ENCODE measurements at places on chromosomes 2 and 18.

- no peak for DNase-seq
Observed at GRCh38 chr2:105397953-105398335, 907 bp downstream of the FHL2 start.

- no peak for DNase-seq
Observed at GRCh38 chr2:219615894-219616293, 11.5 kb upstream of the SLC4A3 start.

- DNase-seq: no peak
Observed at GRCh38 chr2:134245340-134245984, 8.4 kb upstream of the MGAT5 start.

- no peak for DNase-seq
Observed at GRCh38 chr2:217806482-217806765, 196.4 kb downstream of the TNS1 start.

DNA sequence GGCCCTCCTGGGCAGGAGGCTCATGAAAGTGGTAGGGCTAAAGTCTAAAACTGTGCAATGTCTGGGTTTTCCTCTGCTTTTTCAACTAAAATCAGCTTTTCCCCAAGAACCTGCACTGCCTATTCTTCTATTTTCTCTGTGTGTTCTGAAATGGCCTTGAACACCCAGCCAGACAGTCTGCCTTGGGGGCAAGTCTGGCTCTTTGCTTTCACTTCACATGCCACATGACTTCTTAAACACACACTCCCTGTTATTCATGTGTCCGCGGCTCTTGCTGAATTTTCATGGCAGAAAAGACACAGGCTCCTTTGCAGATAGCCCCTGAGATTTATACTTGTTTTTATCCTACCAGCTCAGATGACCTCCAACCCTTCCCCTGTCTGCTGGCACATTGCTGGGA lies 10.6 kb upstream of the RPIA start:
- no peak for DNase-seq

GRCh38 chr2:84137034-84137433 lies 322.0 kb downstream of the SUCLG1 start:
- DNase-seq: no peak

GRCh38 chr2:70069049-70069448 lies 18.2 kb upstream of the PCBP1 start:
- peak; percentile 41 for DNase-seq

DNA sequence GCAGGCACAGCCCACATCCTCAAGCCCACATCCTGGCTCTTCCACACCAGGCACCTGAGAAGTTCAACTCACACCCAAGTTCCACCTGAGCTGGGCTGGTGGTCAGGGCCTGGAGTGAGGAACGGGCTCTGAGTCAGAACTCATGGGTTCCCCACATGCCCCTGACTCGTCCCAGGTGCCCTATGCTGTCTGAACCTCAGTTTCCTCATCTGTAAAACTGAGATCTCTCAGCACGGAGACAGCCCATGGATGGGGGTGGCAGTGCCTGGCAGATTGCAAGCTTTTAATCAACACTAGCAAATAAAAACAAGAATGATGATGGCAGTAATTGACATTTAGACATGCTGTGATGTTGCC lies 307.8 kb downstream of the NDUFA10 start:
- no peak for DNase-seq

DNA sequence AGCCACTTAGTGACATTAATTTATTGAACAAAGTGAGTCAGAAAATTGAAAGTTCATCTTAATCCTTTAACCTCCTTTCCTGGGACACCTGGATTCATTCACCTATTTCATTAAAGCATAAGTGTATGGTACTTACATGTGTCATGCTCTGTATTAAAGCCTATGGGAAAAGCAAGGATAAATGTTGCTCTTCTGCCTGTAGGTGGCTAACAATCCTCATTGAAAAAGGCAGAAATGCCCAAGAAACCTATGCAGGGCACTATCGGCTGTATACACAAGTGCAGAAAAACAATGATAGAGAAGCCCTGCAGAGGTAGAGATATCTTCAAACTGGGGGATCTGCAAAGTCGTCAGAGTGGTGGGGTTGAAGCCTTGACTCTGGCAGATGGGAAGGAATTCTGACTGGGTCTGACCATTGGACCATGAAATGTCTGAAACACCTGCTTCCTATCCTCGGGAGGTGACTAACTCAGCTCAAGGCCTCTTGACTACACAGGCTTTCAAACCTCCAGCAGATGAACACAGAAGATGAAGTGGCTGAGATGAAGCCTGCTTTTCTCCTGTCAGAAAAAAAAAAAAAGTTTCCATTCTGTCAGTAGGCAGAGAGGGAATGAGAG lies 83.1 kb downstream of the DCC start:
- DNase-seq: no peak

DNA sequence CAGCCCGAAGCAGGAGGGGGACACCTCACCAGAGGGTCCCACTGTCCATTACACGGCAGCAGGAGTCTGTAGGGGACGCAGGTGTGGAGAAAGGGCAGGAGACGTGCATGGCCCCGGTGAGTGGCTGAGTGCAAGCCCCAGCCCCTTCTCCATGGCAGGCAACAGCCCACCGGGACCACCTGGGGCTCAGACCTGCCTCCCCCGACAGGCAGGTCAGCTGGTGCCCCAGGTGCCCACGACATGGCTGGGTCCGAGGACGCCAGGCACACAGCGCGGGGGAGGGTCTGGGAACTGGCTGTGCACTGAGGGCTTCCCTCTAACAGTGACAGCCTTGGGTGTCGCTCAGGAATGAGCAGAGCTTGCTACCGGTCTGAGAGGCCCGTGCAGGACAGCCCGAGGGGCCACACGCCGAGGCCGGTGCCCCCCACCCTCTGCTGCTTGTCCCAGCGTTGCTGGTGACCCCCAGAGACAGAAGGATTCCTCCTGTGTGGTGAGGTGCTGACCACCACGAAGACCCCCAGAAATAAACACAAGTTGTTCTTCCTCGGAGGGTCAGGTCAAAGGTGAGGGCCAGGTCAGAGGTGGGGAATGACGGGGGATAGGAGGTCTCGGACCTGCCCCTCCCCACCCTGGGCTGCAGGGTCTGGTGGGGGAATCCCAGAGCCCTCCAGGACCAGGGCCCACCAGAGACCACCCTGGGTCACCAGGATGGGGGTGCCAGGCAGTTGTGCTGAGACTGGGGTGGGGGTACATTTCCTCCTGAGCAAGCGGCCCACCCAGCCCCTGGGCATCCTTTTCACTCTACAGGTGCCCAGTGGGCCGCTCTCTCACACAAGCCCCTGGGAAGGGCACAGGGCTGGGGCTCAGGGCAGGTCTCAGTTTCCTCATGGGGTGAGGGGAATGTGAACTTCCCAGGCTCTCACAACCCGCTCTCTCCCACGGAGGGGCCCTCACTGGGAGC lies 50.6 kb downstream of the SLC66A2 start:
- no peak for DNase-seq

DNA sequence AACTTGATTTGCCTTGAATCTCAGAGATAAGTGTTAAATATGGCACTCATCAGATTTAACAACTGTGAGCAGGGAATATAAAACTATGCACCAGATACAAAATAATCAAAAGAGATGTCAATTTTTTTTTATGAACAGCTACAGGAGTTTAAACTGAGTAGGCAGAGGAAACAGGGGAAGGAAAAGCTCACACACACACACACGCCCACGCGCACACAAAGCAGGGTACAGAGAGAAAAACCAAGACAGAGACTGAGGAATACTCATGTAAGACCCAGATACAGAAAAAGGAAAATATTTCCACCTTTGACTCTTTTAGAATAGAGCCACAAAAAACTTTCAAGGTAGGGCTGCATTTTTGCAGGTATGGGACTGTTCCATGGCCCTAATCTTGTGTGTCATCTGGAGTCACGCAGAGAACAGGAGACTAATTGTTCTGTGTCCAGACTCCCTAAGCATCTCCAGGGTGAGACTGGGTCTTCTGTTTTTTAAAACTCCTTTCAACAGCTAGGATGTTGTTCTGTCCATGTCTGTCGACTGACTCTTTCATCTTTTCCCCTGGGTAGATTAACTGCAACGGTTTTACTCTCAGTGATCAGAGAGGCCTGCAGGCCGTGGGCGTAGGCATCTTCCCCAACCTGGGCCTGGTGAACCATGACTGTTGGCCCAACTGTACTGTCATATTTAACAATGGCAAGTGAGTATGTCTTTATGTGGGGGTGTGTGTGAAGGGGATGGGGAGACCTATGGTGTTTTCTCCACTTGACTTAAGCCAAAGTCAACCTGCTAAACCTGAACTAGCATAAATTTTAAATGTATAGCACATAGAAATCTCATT lies 23.0 kb downstream of the SMYD1 start:
- no peak for DNase-seq

Data from GM19239 (cell line).